ENCODE measurements at places on chromosomes 2 and 18.

GRCh38 chr2:88841224-88841929 is 149.9 kb downstream of the RPIA start:
- no peak for DNase-seq

GRCh38 chr2:64318476-64318748 is 135.6 kb upstream of the LGALSL start:
- DNase-seq: no peak

GRCh38 chr2:64987956-64988419 is 1.2 kb upstream of the SLC1A4 start:
- no peak for DNase-seq

DNA sequence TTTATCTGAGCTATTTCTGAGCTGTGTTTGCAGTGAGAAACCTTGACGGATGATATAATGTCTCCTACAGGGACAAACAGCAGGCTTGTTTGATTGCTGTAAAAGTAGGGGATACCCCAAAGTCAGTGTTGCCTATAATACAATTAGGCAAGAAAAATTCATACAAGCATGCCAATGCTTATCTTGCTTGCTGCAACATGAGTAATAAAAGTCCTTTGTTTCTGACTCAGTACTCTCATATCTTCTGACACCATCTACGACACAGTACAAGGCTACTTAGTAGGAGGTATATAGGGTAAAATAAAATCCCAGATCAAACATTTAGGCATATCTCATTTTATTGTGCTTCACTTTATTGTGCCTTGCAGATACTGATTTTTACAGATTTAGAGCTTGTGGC is 33.0 kb downstream of the ERBB4 start:
- no peak for DNase-seq

- no peak for DNase-seq
These were observed 1.4 kb upstream of the SIX3 start for GRCh38 chr2:44940049-44940494.

- DNase-seq: peak; percentile 78
These were observed 133.4 kb downstream of the INSIG2 start for GRCh38 chr2:118221536-118222272.

DNA sequence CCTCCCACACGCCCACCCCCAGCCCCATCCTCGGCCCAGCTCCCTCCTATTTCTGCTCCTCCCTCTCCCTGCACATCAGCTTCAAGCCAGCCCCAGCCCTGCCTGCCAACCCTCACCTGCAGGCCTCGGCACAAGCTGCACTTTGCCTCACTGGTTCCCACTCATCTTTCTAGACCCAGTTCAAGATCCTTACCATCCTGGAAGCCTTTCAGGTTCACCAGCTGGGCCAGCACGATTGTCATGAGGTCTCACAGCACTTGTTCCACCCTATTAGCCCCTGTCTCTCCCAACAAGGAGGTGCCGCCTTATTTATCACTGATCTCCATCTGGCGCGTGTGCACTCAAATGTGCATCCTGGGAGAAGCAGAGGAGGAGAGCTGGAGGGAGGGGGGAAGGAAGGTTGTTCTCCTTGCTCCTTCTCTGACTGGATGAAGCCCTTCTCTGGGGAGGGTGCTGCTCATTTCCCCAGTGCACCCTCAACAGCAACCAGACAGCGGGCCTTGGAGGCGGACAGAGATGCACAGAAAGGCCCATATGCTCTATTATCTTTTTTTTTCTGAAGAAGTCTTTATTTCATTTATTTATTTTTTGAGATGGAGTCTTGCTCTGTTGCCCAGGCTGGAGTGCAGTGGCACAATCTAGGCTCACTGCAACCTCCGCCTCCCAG is 15.5 kb upstream of the BIN1 start:
- no peak for DNase-seq

DNA sequence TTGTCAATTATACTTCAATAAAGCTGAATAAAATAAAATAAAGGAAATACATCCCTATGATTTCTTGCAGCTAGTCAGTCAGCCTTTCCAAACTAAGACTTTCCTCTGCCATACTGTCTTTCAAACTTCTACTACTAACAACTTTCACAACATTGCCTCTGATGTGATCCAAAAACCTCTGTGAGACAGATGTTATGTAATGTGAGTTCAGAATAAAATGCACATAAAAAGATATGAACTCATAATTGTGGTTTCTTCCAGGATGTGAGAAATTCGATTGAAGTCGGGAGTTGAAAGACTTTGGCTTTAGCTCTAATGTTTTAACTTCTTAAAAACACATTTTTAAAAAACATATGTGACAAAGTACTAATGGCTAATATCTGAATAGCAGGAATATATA is 98.7 kb downstream of the PIGN start:
- no peak for DNase-seq

DNA sequence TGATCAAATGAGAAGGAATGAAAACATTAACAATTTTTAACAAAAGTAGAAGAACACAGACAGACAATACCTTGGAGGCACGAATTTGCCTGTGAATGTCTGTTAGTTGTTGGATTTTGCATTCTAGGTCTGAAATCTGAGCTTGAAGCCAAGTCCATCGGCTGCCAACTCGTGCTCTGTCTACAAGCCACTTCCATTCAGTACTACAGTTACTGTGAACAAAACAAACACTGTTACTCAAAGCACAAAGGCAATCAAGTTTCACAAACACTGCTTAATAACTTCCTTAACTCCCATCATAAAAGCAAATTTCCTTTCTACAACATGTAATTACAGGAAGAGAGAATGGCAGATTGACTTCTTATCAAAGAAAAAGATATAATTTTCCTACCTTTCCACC is 42.2 kb downstream of the KANSL1L start:
- DNase-seq: no peak

DNA sequence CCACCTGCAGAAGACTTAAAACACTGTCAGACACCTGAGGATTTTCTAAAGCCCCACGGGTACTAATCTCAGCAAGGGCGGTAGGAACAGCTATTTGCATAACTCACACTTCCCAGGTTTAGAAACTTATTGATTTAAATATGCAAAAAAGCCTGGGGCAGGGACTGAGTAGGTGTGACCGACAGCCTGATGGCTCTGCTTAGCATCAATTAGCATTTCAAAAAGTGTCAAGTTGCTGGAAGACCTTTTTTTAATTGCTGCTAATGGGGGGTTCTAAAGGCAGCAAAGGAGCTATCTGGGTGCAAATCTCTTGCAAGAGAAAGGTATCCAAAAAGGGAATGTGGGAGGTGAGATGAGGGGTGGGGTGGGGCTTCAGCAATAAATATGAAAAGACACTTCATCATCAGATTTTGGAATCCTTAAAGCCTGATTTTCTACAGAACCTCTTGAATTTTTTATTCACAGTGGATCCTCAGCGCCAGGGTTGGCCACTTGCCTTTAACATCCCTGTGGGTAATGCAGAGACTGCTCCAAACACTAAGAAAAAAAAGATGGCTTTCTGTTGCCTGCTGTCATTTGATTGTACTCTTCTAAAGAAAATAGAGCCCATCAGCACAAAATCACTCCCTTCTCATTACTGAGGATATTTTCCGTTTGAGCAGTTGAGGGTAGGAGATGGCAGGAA is 121.1 kb upstream of the RMP24 start:
- no peak for DNase-seq

GRCh38 chr18:26919627-26920026 is 54.1 kb upstream of the AQP4 start:
- DNase-seq: no peak

GRCh38 chr2:151403914-151404313 is 5.8 kb upstream of the RIF1 start:
- no peak for DNase-seq

GRCh38 chr2:2291500-2292260 is 39.4 kb downstream of the MYT1L start:
- no peak for DNase-seq

GRCh38 chr2:111029181-111029927 is 91.4 kb upstream of the BCL2L11 start:
- no peak for DNase-seq

DNA sequence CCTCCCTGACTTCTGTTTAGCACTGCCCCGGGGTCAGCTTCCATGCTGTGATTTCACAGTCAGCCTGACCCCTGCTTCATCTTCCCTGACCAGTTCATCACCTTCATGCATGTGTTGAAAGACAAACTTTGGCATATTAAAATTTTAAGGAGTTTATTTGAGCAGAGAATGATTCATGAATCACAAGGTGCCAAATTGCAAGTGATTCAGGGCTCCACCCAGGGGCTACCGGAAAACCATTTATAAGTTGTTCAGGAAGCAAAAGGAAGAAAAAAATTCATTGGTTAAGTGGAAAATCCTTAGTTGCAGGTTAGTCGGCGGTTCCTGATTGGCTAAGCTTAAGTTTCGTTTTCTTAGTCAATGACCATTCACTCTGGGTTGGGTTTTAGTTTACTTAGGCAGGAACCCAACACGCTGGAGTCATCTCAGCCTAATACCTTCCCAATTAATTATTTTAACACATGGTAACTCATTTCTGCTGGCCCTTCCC is 10.6 kb downstream of the IL1F10 start:
- peak; percentile 16 for DNase-seq

- DNase-seq: no peak
These were observed 141.5 kb upstream of the FN1 start for GRCh38 chr2:215577356-215577755.

DNA sequence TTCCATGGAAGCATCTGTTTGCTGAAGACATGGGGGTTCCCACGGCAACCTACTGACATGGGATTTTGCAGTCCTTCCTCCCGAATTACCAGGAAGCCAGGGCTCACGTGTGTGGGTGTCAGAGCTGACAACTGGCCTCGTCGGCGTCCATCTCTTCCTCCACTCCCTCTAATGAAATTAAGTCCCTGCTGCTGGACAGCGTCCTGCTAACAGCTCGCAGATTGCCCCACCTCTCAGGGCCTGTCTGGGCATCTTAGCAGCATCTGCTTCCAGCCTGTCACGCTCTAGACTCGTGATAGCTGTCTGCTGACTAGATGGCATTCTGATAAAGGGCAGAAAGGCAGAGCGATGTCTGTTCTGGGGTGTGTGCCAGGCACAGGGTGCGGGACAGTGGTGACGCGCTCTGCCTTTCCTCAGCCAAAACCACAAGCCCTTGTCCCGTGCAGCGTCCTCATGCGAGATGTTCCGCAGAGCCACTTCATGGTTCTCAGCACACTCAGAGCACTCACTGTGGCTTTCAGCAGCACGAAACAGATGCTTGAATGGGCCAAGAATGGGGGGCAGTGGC is 161.1 kb downstream of the ARL4C start:
- DNase-seq: peak; percentile 67

DNA sequence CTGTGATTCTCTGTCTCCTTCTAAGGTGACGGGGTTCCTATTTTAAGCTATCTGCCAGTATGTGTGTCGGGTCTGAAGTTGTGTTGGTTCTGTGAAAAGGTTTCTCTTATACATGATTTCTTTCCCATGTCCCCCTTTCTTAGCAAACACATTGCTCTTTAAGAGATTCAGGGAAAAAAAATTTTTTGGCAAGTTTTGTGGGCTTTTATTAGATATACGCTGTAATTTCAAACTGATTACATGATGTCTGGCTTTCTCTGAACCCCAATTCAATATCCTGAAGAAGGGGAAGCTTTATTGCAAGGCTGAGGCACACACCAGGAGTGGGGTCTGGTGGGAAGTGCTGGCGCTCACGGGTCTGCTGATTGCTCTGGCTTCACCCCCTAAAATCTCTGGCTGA is 210.6 kb downstream of the AGPS start:
- no peak for DNase-seq

- DNase-seq: no peak
These were observed 151.8 kb upstream of the MMADHC start for GRCh38 chr2:149739171-149739882.

- DNase-seq: no peak
These were observed 121.9 kb downstream of the CACNB4 start for GRCh38 chr2:151976945-151977353.

DNA sequence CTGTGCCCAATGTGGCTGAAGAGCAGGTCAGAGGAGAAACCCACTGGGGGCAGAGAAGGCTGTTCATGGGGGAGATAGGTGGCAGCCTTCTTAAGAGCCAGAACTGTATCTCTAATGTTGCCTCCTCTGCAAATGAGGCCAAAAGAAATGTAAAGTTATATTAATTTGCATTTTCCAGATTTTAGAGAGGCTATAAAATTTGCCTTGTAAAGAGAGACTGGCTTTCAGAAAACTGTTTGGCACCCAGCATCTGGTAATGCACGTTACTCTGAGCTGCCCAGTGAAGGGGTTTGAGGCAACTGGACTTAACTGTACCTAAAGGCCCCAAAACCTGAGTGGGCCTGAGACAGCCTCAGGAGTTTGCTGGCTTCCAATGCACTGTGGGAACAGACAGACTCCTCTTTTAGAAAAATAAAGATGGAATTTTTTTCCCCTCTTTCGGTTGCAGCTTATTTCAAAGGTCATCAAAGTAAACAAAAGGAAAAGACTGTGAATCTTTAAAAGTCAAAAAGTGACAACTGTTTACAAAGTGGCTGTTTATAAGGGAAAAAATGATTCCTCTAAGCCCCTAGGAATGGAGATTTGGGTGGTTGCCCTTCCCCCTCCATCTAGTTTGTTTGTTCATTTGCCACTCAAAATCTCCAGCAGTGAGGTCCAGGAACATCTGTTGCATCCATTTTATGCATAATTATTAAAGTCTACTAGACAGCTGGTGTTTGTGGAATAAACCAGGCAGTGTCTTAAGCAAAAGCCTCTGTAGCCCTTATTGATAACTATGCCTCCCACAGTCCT is 132.2 kb upstream of the ZFP36L2 start:
- no peak for DNase-seq

DNA sequence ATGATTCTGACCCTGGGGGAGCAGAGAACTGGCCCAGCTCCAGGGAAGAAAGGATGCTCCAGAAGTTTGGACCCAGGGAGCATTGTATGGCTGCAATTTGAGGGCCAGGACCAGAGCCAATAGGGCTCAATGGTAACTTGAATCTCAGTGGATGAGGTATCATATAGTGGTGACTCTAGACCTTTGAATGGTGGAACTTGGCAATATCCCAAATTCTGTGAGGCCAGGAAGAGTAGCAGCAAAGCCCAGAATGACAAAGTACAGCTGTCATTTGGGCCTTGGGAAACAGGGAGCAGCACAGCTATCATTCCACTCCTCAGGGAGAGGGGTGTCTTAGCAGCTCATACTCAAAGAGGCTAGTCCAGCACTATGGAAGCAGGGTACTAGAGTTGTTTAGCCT is 332.9 kb upstream of the RBMS1 start:
- no peak for DNase-seq

- DNase-seq: no peak
These were observed 87.4 kb upstream of the AGAP1 start for GRCh38 chr2:235406430-235406829.

- DNase-seq: no peak
These were observed 94.0 kb upstream of the ACVR1C start for GRCh38 chr2:157722580-157723234.
